GM23338 (cell line): ENCODE measurements at places on chromosomes 13 and 19.

- DNase-seq = peak; percentile 87
These were observed 57.6 kb upstream of the ZNF507 start for GRCh38 chr19:32287811-32288227.

DNA sequence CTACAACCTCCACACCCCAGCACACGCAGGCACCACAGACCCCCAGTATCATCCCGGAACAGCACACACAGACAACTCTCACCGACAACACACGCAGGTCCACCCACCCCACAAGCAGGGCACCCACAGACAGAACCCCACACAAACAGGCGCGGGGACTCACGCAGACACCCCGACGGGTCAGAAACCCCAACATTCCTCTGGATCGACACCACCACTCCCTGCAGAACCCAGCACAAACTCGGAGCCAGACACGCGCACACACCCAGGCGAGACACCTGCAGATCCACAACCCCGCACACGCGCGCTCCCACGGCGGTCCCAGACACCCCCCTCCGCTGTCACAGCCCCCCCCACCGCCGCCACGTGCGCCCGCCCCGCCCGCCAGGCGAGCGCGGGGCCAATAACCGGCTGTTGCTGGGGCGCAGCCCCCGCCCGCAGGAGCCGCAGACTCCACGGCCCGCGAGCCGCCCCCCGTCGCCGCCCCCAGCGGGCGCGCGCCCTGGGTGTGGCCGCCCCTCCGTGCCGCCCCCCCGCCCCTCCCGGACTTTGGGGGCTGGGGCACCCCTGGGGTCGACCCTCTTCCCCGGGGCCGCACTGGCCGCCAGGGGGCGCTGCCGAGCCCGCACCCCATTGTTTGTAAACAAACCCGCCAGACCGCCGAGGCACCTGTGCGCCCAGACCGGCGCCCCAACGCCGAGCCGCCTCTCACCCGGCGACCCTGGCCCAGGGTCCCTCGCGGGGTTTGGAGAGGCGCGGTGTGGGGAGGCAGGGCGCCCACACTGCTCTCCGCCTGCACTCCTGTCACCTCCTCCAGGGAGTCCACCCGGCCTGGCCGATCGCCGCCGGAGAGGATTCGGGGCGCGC lies 712 bp downstream of the BBC3 start:
- peak; percentile 76 for DNase-seq

DNA sequence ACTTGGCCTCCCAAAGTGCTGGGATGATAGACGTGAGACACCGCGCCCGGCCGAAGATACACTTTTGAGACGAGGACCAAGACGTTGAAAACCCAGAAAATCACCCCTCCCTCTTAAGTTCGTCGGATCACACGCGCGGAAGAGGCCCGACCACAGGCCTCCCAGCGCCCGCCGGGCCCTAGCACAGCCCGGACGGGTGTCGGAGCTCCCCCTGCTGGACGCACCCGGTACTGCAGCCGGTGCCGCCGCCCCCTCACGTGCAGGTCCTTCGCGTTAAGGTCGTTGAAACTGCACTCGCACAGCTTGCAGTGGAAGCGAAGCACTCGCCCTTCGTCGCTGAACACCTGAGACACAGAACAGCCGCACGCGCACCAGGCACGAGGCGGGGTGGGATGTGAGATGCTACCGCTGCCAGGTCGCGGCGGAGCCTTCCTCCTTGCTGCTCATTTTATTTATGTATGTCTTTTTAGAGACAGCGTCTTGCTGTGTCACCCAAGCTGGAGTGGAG lies 35.7 kb upstream of the MATK start:
- peak; percentile 86 for DNase-seq

DNA sequence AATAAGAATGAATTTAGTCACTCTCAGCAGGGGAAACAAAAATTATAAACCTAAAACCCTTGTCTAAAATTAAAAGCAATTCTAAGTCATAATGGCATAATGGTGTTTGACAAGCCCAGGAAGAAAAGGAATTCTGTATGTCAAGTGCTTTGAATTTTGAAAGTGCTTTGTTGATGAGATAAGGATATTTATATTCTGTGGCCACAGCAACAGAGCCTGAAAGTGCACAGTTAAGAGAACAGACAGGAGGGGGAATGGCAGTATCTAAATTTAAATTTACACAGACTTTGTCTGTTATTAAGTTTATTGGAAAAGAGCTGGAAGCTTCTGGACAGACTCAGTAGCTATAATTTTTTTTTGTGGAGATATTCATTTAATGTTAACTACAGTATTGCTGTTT lies 69.8 kb downstream of the OLFM4 start:
- DNase-seq = no peak

DNA sequence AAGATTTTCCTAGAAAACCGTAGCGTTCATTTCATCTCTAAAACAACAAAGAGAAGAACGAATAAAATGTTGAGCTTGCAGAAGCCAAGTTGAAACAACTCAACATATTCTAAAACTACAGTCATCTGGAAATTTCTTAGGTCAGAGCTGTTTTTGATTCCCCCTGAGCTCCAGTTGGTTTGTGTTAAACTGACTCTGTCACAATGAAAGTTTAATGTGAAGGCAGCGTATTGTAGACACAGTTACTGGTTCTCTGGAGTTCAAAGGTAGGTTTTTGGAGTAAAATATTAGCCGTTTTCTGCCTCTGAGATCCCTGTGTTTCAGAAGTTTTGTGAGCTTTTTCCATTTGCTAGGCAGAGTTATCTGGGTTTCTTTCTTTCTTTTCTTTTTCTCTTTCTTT lies 2.2 kb downstream of the ARHGEF7 start:
- DNase-seq = no peak

DNA sequence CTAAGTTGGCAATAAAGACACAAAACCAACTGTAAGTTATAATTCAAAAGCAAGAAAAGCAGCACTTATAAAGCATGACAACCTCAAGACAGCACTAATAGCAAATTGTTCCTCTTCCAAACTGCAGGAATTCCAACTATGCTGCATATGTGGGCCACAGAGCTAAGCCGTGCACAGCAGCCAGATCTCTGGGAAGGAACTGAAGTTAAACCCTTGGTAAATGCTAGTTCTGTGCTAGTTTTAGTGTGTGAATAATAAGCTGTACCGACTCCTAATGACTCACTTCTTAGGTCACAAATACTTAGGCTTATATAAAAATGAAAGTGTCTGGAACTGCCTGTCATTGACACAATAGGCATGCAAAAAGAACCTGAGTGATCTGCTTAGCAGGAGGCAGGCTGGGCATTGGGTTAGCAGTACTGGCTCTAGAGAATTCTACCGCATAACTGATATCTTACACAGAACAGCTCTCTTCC lies 21.2 kb upstream of the GTF3A start:
- peak; percentile 60 for DNase-seq

GRCh38 chr13:74770361-74770760 lies 636.2 kb upstream of the KLF12 start:
- no peak for DNase-seq

DNA sequence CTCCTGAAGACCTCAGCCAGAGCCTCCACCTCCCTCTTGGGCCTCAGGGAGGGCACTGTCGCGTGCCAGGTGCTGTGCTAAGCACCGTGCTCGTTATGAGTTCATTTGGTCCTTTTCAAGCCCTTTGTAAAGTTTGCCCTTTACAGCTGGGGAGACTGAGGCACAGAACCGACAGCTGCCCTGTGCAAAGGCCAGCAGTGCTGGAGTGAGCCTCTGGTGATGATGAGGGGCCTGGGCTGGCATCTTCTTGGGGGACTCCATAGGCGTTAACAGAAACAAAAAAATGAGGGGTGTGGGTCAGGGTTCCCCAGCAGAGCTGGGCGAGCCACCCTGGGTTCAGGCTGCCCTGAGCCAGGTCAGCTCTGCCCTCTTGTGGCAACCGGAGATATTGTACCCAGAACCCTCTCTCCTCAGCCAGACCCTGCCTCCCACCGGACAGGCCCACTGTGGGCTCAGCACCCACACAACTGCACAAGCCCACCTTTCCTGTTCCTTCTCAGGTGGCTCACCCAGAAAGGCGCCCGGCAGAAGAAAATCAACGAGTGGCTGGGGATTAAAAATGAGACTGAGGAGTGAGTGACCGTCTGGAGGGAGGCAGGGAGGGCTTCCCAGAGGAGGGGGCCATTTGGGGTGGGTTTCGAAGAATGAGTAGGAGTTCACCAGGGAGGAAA lies 5.5 kb upstream of the IFI30 start:
- peak; percentile 78 for DNase-seq

DNA sequence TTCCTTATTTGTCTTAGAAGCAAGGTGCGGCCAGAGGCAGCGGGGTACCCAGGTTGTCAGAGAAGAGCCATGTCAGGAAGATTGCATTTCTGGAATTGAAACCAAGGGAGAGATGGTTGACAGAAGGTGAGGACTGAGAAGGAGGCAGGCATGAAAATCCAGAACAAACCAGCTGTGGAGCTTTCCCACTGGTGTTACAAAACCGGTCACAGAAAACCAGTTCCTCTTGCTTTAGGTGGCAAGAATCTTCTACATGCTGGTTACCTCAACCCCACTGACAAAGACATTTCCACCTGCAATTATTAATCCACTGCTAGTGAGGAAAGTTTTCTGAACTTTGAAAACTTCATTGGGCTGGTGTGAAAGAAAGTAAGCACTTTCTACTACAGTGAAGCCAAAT lies 64.0 kb upstream of the MED4 start:
- DNase-seq = no peak

GRCh38 chr13:59914556-59914955 lies 249.2 kb downstream of the DIAPH3 start:
- no peak for DNase-seq

DNA sequence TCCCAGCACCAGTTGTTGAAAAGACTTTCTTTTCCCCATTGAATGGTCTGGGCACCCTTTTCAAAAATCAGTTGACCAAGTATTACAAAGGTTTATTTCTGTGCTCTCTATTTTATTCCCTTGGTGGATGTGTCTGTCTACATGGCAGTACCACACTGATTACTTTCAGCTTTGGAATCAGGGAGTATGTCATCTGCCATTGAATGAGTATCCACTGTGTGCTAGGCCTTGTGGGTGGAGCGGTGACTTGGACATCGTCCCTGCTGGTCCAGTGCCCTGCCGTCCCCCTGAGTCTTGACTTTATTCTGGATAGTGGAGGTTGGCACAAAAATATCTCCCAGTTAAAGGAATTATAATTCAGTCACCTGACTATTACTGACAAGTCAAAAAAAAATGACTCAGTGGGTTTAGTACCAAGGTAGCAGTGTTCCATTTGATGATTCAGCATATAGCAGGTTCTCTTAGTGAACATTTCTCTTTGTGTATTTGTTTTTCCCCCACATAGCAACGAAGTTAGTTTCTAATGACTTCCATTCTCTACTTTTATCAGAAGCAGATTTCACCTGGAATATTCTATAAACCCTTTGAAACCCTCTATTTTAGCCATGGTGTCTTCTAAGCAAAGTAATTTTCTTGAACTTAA lies 3.9 kb downstream of the UPF3A start:
- DNase-seq = no peak

DNA sequence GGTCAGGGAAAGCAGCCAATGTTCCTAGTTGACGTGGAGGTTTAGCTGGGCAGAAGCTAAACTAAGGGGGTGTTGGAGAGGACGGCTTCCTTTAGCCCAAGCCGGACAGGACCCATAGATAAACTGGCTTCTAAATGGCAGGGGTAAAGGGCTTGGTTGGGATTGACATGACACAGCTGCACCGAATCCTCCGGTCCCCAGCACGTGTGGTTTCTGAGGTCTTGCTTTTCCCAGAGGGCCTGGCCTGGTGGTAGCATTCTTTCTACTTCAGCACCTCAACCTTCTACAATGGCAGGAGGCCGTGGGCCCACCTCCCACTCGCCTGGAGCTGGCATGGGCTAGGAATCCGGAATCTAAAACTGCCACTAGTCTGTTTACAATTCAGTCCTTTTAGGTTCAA lies 163.0 kb downstream of the FGF9 start:
- DNase-seq = no peak

- DNase-seq = peak; percentile 60
These were observed at the start of gene DIRAS1 for GRCh38 chr19:2720777-2721569. Gene DIRAS1, minus strand, starts transcription at chr19:2721372. Its CDS starts 3,566 bp downstream, at chr19:2717806.

DNA sequence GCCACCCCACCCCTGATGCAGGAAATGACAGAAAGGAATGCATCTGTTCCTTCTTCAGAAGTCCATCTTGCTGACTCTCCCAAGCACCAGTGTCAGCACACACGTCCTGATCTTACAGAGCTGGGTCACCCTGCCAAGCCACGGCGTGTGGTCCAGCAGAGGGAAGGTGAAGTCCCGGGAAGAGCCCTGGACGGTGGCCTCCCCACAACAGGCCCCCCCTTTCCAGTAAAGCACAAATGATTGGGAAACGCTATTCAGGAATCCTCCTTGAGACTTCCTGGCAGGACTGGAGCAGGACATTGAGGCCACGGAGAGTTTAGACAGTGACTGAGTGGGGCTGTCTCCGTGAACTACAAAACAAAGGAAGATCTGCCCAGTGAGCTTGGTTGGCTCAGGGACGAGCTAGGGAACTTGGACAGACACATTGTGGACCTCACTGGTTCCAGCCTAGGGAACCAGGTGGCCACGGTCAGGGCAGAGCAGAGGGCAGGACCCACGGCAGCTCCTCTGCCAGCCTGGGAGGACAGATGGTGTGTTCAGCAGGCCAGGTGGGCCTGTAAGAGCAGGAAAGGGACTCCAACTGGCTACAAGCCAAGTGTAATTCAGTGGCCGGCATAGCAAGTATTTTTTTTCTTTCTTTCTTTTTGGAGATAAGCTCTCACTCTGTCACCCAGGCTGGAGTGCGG lies 41.7 kb downstream of the ELL start:
- DNase-seq = no peak

- no peak for DNase-seq
These were observed 492.4 kb downstream of the DACH1 start for GRCh38 chr13:71374471-71375049.

DNA sequence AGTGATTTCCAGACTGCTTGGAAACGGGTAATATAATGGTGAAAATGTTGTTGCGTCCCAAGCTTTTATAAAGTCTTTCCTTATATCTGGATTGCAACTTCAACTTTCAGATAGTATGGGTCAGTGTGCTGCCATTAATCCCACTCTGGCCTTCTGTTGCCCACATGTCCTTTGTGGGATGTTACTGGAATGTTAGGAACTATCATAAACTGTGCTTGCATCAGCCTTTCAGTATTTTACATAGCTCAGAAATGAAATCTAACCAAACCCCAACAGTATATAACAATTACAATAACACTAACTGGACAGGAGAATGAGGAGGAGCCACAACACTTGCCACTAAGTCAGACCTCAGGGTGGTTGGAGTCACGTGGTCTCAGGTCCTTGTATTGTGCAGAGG lies 78.9 kb downstream of the LNX2 start:
- no peak for DNase-seq

- DNase-seq = no peak
These were observed 315.6 kb upstream of the SPRY2 start for GRCh38 chr13:80656512-80656904.

- DNase-seq = no peak
These were observed 108.2 kb downstream of the RAP2A start for GRCh38 chr13:97542102-97542685.
